ENCODE measurements at places on chromosomes 11 and 22. TPM values are rescaled to one million over a fixed set of nuclear protein-coding genes. Genes with fewer than 3 reads are reported as not detected.
A peak's percentile ranks its signal among the peaks of the same experiment; 100 is the strongest.

FLRT1 gene
- not detected for total RNA-seq

OR5AP2 gene
- total RNA-seq = not detected

CHRDL2 gene
- total RNA-seq = 2.9 TPM

FDX1 gene
- 42.6 TPM for total RNA-seq

CLDN5 gene
- total RNA-seq = 5.7 TPM

RASD2 gene
- total RNA-seq = not detected

OR5A2 gene
- total RNA-seq = not detected

- no peak for DNase-seq
These were observed 73.4 kb downstream of the WNT7B start for GRCh38 chr22:45903355-45904135.

DNA sequence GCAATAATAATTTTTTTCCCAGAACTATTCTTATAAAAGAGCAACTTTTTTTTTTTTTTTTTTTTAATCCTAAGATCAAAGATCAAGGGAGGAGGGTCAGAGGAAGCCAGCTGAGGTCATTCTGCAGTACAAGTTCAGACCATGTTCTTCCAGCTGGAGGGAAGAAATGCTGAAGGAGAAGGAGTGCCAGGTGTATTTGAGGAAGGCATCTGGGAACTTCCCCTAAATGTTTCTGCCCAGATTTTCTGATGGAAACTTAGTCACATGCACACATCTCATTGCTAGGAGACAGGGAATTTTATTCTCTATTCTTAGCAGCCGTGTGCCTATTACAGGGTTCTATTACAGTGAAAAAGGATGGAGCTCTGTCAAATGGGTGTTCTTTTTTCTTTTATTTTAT, 208.4 kb downstream of the ARHGAP42 start:
- DNase-seq = no peak

DNA sequence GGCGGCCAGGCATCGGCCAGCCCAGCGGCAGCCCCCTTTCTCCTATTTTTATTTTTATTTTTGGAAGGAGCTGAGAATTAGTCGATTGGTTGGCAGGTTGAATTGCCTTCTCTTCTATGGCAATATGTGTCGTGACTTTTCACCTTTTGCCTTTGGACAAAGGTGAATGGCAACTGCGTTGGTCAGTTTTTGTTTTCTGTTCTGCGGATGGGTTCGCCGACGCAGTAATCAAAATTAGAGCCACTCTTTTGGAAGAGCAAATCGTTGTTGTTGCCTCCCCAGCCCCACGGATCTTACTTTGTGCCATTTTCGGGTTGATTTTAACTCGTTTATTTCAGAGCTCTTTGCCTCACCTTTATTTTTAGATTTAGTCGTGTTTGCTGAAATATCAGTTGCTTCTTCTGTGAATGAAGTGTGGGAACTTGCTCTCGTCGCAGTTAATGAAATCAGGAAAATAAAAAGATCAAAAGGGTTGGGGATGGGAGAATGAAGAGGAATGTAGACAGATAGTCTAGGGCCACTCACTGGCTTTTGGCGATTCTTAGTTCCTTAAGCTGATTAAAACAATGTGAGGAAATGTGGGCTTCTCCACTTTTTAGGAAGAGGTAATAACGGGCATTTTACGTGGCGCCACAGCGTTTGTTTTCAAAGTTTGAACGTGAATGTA, 1.6 kb downstream of the CECR2 start:
- peak; percentile 63 for DNase-seq

DNA sequence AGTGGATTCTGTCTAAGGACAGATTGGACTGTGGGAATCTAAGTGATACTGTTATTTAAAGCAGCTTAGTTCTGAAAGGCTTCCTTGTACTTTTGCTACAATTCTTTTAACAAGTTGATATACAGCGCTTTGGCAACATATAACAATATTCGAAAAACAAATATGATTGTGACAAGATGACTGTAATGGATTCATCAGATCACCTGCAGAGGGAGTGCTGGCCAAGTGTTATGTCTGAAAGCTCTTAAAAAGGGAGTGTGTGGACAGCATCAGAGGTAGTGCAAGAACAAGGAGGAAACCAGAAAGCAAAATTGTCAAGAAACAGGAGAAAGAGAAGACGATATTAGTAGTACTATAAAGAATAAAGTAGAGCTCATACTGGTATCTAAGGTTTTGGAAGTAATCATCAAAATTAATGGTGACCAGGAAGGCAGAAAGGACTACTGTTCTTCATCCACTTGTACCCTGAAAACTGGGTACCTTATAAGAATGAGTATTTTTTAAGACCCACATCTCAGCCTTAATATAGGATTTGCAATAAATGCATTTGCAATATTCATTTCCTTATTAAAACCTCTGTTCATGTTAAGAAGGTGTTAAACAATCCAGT, 1112.0 kb upstream of the CCDC90B start:
- no peak for DNase-seq

GRCh38 chr11:69394869-69395246, 86.6 kb upstream of the LINC01488 start:
- DNase-seq = no peak

DNA sequence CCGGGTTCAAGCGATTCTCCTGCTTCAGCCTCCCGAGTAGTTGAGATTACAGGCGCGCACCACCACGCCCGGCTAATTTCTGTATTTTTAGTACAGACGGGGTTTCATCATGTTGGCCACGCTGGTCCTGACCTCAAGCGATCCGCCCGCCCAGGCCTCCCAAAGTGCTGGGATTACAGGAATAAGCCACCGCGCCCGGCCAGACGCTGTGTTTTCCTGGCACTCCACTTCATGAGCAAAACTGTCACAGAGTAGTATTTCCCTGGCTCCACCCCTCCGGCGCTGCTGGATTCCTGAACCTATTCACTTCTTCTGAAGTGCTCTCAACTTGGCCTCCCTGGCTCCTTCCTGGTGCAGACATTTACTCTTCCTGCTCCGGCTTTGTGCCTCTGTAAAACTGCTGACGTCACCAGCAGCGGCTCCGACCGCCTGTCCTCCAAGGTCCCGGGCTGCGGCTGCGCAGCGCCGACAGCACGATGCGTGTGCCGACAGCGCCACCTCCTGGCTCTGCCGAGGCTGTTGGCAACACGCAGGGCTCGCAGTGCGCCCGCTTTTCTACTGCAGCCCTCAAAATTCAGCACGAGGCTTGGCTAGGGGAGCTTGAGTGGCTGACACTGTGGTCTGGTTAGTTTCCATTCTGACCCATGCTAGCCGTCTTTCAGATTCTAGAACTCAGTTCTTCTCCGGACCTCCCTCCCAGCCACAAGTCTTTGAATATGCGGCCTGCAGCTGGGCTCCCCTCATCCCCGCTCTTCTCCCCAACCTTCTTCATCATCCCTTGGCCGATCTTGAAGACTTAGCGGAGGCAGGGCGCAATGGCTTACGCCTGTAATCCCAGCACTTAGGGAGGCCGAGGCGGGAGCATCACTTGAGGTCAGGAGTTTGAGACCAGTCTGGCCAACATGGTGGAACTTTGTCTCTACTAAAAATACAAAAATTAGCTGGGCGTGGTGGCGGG, 36.6 kb downstream of the APOL3 start:
- DNase-seq = peak; percentile 96

- no peak for DNase-seq
These were observed 197.2 kb upstream of the PITPNB start for GRCh38 chr22:28116219-28116673.

DNA sequence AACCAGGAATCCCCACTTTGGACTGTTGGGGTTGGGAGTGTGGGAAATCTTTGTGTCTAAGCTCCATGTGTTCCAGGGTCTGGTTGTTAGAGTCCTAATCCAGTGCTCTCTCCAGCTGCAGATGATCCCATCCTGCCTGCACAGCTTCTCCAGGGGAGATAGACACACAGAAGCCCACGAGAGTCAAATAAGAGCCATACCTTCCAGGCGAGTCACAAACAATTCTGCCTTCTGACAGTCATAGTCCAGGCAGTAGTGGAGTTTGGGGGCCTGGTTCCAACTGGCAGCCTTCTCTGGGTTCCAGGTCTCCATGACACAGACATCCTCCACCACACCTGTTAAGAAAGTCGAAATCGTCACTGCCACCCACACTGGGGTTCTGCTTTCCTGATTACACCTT, 32.1 kb downstream of the SYT13 start:
- no peak for DNase-seq

DNA sequence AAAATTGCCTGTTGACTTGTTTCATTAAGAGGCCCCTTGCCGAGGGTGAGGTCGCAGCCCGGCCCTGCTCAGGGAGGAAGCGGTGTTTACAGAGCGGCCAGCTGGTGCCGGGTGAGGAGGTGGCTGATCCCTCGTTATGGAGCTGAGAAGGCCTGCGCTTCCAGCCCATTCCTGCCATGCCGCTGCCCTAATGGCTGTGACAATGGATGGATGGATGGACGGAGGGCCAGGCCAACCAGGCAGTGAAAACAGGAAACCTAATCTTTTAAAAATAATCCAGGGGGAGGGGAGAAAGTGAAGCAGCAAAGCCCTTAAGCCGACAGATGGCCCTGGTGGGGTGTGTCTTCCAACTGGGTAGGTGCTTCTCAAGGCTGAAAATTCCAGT, 38.5 kb downstream of the BCR start:
- DNase-seq = no peak

GRCh38 chr11:1345737-1346513, 36.5 kb upstream of the TOLLIP start:
- DNase-seq = peak; percentile 39

- DNase-seq = no peak
These were observed 579.3 kb downstream of the BUD13 start for GRCh38 chr11:116193321-116194131.

DNA sequence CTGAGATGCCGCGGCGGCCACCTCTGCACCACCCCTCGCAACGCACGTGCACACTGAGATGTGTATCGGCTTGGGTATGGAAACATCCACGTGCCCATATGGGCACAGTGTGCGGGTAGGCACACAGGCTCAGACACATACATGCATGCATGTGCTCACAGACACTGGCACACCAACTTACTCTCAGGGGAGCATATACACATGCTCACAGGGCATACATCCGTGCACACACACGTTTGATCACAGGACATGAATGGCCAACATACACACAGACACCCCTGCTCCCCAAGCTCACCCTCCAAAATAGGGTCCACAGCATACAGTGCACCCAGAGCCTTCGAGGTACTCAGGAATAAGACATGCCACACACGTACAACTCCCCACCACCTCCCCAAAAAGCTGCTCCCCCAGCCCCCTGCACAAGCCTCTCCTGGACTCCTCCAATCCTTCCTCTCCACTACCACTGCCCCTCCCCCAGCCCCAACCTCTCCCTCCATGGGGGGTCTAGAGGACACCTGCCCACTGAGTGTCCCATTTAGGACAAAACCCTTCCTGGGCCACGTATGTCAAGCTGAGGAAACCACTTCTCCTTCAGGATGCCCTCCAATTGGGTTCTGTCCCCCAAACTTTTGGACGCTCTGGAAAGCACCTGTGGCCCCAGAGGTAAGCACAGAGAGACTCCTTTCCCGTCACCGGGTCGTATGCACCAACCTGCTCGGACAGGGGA, 53.1 kb downstream of the SLC22A12 start:
- DNase-seq = no peak

- DNase-seq = no peak
These were observed 4.5 kb upstream of the KCTD17 start for GRCh38 chr22:37047006-37047405.

GRCh38 chr11:130918081-130918480, 1.8 kb upstream of the SNX19 start:
- DNase-seq = no peak

- DNase-seq = no peak
These were observed 20.8 kb downstream of the SHANK3 start for GRCh38 chr22:50693462-50693861.

DNA sequence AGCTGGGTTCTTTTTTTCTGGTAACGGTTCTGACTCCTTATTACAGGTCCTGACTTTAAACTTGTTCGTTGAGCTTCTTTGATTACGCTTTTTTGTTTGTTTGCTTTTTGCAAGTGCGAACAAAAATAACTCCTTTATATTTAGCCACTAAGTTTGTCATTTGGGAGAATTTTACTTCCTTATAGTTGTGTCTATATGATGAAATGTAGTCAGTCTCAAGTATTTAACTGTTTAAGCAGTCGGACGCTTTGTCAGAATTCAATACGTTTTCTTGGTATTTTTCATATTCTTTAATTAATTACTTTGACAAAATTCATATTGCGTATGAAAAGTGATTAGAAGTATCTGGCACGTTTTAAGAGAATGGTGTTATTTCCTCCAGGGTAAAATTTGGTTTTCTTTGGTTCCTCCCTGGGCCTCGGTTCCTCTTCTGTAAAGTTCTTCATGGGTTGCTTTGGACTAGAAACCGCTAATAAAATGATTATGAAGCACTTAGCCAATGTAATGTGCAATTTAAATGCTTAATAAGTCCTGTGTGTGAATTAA, 1.3 kb downstream of the CBL start:
- DNase-seq = no peak

- DNase-seq = no peak
These were observed 1.6 kb upstream of the ACCSL start for GRCh38 chr11:44046182-44046581.

DNA sequence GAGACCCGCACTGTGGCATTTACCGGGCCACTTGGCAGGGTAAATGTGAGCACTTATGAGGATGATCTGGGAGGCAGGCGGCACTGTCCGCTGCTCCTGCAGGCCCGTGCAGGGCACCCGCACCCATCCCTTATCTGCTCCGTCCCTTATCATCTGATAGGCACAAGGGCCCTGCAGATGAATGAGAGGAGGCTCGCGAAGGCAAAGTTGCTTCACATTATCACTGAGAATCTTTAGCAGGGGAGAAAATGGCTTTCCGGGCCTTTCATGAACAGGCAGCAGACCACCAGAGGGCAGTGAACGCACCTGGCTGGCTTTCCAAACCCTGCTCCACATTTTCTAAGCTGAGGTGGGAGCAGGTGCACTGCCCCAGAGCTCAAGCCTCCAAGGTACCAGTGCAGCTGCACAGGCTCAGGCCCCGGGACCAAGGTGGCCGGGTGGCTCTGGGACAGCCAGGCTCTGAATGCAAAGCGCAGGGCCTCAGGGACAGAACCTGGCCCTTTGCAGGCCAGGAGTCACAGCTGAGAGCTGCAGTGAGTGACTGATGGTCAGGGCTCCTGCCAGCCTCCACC, 165.6 kb downstream of the SHANK2 start:
- DNase-seq = no peak

DNA sequence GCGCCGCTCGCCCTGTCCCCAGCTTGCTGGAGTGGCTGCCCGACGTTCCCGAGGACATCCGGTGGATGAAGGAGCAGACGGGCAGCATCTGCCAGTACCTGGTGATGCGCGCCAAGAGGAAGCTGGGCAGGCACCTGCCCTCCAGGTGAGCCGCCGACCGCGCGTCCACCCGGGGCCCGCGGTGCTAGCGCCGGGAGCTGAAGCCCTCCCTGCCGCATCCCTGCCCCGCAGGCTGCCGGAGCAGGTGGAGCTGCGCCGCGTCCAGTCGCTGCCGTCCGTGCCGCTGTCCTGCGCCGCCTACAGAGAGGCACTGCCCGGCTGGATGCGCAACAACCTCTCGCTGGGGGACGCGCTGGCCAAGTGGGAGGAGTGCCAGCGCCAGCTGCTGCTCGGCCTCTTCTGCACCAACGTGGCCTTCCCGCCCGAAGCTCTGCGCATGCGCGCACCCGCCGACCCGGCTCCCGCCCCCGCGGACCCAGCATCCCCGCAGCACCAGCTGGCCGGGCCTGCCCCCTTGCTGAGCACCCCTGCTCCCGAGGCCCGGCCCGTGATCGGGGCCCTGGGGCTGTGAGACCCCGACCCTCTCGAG, 3.3 kb upstream of the CRACR2B start:
- no peak for DNase-seq

GRCh38 chr22:38030311-38031133, 26.7 kb upstream of the PICK1 start:
- DNase-seq = no peak
